SK-N-SH (cell line): ENCODE measurements at places on chromosomes 3 and 15.

DNA sequence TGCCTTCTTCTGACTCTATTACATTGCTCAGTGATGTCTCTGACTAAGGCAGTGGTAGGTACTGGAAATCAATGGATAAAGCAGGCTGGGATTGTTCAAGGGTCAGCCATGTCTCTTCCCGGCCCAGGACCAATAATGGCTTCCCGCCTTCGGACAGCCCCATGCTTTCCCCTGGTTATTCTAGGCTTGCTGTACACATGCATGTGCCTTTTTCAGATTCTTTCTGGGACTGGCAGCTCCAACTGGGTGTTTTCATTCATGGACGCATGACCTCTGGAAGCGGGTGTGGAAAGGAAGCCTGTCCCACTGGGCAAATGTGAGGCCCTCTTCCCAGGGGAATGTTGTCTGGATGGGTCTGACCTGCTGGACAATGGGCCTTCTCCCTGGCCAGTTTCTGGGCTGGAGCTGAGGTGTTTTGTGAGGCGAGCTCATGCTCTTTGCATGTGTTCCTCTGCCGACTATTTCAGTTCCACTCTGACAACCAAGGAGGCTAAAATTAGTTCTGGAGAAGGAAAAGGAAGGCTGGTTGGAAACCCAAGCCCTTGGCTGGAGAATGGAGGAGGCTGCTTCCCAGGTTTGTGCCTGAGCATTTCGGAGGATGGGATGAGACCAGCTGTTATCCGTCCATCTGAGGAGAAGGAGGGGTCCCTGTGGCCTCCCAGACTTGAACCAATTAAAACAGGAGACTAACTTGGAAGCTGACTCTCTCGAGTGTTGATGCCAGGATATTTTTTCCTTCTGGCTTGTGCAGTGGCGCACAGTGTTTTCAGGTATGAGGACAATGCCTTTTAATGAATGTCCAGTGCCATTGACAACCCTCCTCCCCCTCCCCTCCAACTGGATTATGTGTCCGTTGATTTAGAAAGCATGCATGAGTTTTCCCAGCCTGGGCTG lies 6.9 kb downstream of the ACVR2B start:
- DNase-seq: no peak

DNA sequence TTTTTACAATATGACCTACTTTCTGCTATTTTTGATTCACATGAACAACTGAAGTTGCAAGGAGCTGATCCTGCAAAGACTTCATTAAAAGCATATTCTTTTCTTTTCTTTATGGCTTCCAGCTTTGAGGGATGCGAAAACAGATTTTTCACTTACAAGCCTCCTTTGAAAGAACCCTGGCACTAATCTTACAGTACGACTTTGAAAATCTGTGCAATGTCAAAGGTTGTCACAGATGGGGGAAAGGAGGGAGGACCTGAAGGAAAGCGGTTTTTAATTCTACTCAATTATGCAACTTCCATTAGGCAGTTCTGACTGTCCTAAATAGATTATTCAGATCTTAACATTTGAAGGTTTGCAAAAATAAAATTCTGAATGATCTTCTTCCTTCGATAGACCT lies 130.5 kb downstream of the TNIK start:
- DNase-seq: no peak

GRCh38 chr15:78259232-78259631 lies 5.1 kb upstream of the DNAJA4 start:
- no peak for DNase-seq

DNA sequence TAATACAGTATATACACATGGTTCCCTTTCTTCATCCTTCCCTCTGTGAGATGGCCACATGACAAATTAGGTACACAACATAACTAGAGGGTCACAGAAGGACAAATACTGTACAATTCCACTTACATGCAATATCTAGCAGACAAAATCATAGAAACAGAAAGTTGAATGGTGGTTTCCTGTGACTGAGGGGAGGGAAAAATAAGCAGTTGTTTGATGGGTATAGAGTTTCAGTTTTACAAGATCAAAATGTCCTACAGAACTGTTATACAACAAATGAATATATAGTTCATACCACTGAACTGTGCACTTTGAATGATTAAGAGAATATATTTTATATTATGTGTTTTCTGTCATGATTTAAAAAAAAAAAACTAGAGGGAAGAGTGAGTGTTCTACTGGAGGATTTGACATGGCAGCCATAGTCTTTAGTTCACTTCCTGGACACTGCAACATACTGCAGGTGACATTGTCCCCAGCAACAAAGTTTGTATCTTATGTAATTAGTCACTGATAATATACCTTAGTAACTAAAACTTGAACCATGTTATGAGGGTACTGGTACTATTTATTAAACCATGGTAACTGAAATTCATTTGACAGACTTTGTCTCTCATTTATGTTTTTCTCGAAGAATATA lies 37.2 kb downstream of the CCDC54 start:
- no peak for DNase-seq
